Activated CD4-positive, alpha-beta T cell treated with anti-CD3 and anti-CD28 coated beads for 36 hours (primary cell): ENCODE measurements at places on chromosomes 6 and 20. TPM values are rescaled to one million over a fixed set of nuclear protein-coding genes. Genes with fewer than 3 reads are reported as not detected.

FAM209B gene
- total RNA-seq, result not detected

NR2E1 gene
- not detected for total RNA-seq

SEMG1 gene
- total RNA-seq, result not detected

DNA sequence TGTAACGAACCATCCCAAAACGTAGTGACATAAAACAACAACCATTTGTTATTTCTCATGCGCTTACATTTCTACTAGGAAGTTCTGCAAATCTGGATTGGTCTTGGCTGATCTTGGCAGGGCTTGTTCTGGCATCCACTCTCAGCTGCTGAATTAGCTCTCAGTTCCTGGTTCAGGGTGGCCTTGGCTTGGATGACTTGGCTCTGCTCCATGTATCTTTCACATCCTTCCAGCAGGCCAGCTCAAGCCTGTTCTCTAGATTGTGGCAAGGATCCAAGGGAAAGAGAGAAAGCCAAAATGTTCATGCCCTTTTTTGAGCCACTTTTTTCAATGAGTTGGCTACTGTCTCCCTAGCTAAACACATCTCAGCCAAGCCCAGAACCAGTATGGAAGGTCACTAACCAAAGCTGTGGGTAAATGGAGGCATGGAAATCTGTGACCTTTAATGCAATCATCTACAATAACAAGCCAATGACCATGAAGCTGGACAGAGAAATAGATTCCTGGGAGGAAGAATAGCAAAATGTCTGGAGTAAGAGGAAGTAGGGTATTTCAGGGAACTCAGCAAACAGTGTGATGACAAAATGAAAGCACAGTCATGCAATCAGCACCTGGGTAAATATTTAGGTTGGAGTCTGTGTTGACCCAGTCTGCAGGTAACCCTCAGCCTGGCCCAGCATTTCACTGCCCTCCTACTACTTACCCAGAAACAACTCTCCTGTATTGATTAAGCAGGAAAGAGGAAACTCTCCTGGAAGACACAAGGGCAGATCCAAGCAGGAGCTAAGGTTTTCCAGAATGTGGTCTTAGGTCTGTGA, 32.7 kb upstream of the SNAP25 start:
- DNase-seq, result no peak

DNA sequence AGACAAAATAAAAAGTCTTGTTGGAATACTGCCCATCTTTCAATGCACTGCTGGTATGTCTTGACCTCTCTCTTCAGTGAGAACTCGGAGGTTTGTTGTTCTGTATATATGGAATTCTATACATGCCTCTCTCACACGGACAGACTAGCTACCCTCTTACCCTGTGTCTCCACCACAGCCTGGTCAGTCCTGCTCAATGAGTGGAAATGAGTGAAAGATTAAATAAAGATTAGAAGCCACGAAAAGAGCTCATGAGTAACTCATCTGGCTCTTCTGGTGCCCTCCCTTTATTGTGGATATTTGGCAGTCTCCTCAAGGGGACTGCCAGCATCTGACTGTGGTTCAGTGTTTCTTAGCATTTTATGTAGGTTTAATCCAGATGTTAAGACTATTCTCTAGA, 262.8 kb upstream of the MAP3K7 start:
- DNase-seq, result no peak

- DNase-seq, result no peak
Measured at GRCh38 chr6:63732336-63732735, 96.7 kb downstream of the PHF3 start.

DNA sequence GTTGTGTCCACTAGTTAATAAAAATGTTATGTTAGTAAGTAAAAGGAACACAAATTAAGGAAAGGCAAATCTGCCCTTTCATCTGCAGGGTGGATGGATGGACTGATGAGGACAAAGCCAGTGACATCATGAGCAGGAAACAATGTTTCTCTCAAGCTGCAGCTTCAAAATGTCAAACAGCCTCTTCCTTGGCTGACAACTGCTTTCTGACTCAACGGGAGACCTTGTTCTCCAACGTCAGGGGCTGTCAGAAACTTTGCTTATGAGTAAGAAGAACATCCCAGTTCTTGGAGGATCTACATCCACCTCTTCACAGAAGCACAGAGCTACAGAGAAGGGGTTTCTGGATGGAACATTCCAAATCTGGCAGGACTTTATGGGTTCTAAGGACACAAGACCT, 6.0 kb downstream of the CST2 start:
- peak; percentile 13 for DNase-seq

DNA sequence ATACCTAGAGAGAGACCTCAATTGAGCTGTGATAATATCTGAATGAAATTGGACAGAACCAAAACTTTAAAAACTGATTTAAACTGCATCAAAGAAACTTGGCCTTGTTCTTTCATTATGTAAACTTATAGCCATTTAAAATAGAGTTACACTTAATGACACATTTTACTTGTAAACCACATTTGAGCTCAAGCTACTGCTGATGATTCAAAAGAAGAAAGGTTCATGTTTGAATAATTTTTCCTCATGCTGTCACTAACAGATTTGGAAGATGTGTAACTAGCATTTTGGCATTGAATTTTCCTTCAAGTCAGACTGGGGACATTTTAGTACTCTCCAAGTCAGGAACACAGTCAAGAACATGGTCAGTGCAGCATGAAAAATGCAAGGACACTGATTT, 26.9 kb downstream of the POPDC3 start:
- no peak for DNase-seq

GRCh38 chr6:56096946-56097621, 150.3 kb downstream of the COL21A1 start:
- DNase-seq, result no peak

GRCh38 chr6:125002406-125002741, 40.1 kb downstream of the RNF217 start:
- DNase-seq, result no peak

DNA sequence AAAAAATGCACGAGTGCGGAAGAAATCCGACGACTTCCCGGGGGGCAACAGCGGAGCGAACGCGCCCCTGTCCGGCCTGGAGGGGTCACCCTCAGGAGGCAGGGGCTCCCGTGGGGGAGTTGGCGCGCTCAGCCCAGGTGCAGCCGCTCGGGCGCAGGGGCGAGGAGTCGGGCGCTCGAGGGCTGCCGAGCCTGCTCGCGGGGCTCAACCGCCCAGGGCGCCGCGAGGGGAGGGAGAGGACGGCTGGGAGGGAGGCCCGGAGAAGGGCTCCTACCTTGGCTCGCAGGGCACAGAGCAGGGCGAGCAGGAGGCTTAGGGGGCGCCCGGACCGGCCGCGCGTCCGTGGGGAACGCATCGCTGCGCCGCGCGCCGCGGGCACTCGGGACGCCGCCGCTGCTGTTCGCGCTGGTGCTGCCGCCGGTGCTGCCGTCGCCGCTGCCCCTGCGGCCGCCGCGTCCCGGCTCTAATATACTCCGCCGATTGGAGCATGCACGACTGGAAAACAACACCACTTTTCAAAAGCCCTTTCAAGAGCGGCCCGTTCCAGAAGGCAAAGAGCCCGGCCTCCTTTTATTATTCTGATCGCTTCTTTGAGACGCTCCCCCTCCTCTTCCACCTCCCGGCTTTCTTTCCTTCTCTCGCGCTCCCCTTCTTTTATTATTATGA, 490 bp downstream of the JAG1 start:
- peak; percentile 41 for DNase-seq

DNA sequence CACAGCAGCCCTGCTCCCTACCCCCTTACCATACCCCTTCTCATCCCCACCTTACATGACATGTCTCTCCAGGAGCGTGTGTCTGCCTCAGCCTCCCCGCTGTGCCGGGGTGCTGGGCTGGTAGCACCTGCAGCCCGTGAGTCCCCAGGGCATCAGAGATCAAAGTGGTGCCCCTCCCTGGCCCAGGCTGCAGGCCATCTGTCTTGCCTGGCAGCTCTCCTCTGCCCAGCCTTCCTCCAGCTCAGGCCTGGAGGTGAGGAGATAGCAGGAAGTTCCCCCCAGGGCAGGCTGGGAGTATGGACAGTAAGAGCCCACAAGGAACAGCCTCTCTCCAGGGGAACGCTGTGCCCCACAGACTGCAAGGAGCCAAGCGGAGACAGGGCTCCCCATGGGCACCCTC, 35.3 kb downstream of the GRM4 start:
- DNase-seq, result no peak

DNA sequence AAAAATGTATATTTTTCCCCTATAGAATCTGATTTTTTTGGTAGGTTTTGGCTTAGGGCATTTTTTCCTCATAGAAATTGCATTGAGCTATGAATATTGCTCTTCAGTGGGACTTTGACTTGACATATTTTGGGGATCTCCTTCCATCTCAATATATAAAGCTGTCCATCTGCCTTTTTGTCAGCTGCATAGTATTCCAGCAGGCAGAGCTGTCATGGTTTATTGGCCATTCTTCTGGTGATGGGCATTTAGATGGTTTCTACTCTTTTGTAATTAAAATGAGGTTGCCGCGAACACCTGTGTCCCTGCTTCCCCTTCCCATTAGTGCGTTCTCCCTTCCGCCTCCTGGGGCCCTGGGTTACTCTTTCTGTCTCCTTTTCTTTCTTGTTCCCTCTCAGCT, 80.0 kb upstream of the NNAT start:
- no peak for DNase-seq

GRCh38 chr6:54624779-54625178, 221.8 kb upstream of the FAM83B start:
- no peak for DNase-seq

DNA sequence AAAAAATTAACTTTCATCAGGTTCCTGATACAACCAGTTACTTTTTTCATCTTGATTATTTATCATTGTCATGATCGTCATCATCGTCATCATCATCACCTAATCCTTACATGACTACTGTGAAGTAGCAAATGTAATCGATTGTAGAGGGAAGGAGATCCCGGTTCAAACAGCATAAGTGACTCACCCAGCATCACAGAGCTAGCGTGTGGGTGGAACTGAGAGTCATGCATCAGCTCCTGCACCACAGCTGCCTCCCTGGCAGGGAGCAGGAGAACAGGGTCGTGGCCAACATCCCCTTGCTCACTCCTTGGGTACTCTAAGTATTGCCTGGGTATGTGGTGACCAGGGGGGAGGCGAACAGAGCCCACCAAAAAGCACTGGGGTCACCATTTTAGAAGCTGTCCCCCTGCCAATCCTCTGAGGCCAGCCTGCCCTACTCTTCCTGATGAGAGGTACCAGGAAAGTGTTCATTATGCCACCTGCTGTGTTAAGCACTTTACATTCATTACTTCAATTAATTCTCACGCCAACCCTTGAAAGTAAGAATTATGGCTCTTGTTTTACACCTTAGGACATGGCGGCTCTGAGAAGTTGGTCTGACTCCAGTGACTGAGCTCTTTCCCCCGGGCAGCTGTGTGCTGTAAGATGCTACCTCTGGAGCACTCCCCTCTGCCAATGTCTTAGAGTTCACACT, 425.2 kb downstream of the CD83 start:
- peak; percentile 90 for DNase-seq

DNA sequence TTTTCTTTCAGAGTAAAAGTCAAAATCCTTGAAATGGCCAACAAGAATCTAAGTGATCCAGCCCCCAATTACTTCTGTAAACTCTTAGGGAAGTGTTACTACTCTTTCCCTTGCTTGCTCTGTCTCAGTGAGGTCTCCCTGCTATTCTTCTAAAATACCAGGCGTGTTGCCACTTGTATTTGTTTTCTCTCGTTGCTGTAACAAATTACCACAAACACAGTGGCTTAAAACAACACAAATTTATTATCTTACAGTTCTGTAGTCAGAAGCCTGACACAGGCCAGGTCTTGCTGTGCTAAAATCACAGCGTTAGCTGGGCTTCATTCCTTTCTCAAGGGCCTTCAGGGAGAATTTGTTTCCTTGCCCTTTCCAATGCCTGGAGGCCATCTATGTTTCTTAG, 59.9 kb downstream of the HECA start:
- DNase-seq, result no peak

- DNase-seq, result no peak
Measured at GRCh38 chr6:47135772-47136171, 93.6 kb upstream of the ADGRF1 start.

DNA sequence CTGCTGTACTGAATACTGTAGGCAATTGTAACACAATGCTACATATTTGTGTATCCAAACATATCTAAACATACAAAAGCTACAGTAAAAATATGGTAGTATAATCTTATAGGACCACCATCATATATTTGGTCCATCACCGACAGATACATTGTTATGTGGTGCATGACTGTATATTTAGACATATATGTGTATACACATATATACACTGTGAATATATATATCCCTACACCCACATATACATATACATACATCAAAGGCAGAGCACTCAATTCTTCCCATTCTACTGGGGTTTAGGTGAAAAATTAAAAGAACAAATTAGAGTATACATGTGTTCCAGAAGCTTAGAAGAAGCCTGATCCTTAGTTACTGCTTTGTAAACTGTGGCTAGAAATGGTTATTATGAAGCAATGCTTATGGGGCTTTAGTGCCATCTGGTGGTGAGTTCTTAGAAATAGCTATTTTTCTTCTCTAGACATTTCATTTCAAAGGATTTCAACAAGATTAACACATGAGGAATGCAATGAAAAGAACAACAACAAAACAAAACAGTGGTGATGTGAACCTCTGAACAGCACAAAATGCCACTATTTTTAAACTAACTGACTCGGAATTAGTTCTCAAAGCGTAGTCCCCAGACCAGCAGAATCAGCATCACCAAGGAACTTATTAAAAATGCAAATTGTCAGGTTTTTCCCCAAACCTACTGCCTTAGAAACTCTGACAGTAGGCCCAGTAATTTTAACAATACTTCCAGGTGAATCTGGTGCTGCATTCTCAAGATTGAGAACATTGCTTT, 38.0 kb downstream of the PKHD1 start:
- DNase-seq, result peak; percentile 11

DNA sequence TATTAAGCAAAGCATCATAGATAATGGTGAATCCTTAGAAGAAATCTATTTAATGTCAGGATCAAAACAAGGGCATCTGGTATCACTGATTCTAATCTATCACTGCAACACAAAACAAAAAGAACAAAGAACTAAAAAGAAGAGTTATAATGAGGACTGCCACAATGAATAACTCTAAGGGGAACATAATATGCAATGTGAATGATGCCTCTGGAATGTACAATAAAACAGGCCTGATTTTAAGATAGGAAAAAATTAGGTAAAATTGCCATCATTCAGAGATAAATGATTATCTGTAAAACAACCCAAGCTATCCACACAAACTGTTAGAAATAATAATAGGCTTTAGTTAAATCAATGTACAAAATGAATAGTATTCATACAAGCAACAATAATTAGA, 936.7 kb upstream of the CITED2 start:
- DNase-seq, result no peak

DNA sequence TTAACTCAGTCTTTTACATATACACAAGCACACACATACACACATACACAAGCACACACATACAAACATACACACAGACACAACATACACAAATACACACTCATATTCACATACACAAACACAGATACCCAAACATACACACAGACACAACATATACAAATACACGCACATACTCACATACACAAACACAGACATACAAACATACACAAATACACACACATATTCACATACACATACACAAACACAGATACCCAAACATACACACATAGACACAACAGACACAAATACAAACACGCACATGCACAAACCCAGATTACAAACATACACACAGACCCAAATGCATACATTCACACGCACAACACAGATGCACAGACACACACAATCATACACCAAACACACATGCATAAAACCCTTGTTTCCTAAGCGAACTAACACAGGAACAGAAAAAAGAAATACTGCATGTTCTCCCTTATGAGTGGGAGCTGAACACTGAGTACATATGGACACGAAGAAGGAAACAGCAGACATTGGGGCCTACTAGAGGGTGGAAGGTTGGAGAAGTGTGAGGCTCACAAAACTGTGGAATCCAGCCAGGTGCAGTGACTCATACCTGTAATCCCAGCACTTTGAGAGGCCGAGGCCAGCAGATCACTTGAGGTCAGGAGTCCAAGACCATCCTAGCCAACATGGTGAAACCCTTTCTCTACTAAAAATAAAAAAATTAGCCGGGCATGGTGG, 34.2 kb downstream of the PIM1 start:
- no peak for DNase-seq
